Glomerular endothelial cell (primary cell): ENCODE measurements at places on chromosomes 1 and 21. TPM values are rescaled to one million over a fixed set of nuclear protein-coding genes. Genes with fewer than 3 reads are reported as not detected.

Gene FLG
- 0.06 and 0.19 TPM in 2 replicates for total RNA-seq

DNA sequence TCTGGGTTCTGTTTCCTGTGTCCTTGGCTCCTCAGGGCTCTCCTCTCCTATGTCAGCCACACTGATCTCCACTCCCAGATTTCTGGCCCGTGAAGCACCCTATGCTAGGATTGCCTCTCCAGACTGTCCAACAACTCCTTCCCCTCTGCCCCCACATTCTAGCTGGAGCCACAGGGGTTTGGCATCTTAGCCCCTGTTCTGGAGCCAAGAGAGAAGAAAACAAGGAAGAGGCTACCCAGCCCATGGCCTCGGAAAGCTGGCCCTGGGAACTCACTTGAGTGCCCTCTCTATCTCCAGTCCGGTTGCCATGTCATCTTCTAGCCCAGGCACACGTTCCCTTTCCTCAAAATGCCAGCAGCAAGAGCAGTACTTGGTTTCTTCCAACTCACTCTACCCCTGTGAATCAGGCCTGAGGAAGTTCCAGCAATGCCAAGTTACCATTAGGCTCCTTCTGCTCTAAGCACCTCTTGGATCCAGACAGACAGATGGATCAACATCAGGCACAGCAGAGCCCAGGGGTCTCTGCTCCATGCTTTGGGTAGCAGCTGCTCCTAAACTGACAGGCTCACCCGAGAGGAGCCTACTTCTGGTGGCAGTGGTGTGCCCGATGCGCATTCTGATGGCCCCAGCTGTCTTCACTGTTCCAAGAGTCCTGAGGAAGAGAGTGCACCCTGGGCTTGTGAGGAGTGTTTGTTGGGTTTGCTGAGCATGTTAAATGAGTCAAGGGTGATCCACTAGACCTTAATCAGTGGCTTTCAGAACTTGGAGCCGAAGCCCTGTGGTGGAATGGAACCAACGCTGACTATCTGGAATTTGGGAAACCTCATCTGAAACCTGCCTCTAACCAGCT, 11.6 kb upstream of the GPR61 start:
- no peak for DNase-seq

GRCh38 chr1:27603309-27603680, 649 bp downstream of the AHDC1 start:
- DNase-seq = no peak

- DNase-seq = no peak
Measured at GRCh38 chr1:1199961-1200875, 6.2 kb downstream of the TNFRSF18 start.

DNA sequence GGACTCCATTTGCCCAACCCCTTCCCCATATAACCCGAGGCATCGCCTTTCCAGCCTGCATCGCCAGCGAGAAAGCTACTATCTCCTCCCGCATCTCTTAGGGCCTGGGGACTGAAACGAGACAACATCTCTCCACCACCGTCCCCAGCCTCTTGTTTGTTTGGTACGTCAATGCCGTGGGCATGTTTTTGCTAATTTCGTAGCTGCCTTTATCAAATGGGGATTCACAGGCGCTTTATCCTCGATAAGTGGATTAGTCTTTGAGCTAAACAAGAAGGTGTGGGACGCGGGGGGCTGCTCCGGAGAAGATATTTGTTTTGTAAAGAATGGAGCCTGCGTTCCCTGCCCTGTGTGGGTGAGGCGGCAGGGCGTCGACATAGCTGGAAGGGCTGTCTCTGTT, 91.6 kb downstream of the PAX7 start:
- DNase-seq = no peak

DNA sequence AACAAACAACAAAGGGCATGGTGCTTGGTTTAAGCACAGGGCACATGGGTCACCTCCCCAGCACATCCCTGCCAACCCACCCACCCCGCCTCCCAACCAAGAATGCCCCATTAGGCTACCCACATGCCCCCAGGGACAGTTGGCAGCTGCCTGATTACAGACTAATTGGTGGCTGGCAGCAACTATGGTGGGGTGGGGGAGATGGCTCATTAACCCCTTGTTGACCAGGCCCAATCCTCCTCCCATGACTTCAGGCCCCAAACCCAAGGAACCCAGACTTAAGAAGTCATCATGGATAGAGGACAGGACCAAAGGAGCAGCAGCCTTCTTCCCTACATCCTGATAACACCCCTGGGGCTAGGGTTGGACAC, 1.3 kb downstream of the RIMS3 start:
- DNase-seq = no peak

Gene RIPPLY3
- 0.10 TPM in 1 of 2 replicates, not detected in the other for total RNA-seq

- no peak for DNase-seq
Measured at GRCh38 chr1:206600527-206600926, 11.7 kb downstream of the EIF2D start.

Gene KRTAP19-1
- not detected in 2 replicates for total RNA-seq

Gene AGMAT
- 0.35 and 0.63 TPM in 2 replicates for total RNA-seq

DNA sequence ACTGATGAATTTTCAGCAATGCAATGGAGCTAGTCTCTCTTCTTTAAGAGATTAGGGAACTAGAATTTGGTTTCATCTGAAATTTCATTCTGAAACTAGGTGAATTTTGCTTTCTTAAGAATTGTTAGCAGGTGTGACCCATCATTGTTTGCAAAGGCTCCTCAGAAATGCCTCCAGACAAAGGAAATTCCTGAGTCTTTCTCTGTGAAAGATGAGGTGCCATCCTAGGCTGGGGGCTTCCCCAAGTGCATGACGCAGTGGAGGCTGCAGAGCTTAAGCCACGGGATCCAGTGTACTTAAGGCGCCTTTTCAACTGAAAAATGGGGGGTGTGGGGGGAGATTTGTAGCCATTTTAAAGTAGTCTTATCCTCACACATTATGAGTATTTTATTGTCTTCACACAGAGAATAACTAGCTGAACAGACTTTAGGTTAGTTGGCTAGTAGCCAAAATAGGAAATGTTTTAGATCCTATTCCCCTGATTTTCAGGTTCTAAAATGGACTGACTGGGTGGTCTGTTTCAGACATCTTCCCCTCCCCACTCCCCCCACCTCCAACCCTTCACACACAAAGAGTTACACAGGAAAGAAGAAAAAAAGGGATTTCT, 202.0 kb downstream of the NFIA start:
- no peak for DNase-seq

Gene RCSD1
- total RNA-seq = 5.8 and 7.1 TPM in 2 replicates

Gene HPDL
- total RNA-seq = 0.24 and 2.1 TPM in 2 replicates

Gene AGL
- 8.1 and 10.9 TPM in 2 replicates for total RNA-seq

DNA sequence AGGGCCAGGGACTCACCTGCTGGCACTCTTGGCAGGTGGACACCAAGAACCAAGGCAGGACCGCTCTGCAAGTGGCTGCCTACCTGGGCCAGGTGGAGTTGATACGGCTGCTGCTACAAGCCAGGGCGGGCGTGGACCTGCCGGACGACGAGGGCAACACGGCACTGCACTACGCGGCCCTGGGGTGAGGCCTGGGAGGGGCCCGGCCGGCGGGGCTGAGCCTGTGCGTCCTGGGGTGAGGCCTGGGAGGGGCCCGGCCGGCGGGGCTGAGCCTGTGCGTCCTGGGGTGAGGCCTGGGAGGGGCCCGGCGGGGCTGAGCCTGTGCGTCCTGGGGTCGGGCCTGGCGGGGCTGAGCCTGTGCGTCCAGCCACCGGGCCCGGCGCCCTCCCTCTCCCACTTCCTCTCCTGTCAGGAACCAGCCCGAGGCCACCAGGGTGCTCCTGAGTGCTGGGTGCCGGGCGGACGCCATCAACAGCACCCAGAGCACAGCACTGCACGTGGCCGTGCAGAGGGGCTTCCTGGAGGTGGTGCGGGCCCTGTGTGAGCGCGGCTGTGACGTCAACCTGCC, 4.6 kb upstream of the MMP23B start:
- no peak for DNase-seq

DNA sequence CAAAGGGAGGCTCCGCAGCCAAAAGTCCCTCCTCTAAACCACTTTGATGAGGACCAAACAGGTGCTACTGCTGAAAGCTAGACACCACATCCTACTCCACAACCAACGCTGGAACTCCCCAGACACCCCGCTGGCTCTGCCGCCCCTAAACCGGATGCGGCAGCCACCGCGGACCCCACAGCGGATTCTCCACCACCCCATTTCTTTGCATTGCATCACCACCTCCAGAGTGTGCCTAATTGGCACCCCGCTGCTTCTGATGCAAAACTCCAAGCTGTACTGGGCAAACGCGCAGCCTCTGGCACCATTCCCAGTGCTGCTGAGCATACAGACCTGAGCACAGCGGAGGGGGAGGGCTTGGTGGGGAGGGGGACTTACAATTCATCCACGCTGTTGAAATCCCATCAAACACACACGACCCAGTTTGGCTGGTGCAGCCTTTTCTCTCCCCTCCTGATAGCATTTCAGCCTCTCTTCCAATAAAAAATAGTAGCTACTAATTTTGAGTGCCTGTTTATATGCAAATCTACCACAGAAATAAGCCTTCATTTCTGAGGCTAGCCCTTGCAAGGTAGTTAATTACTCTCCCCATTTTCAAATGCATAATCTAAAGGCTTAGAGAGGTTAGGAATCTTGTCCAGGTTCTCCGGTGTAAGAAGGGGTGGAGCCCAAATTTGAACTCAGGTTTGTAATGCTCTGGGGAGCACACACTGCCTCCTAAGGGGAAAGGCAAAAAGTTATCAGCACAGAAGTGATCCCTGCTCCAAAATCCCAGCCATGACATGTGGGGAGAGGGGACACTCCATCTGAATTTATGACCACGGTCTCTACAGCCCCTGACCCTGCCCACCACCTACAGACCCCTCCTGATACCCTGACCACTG, 12.2 kb upstream of the RGS16 start:
- no peak for DNase-seq
